ENCODE measurements at places on chromosomes 11 and 22.

- no peak for DNase-seq
Measured at GRCh38 chr11:123065621-123066020, 3.7 kb upstream of the HSPA8 start.

- no peak for DNase-seq
Measured at GRCh38 chr11:109037856-109038780, 373.2 kb downstream of the DDX10 start.

- no peak for DNase-seq
Measured at GRCh38 chr11:74670171-74670570, 61.1 kb downstream of the CHRDL2 start.

GRCh38 chr11:46529095-46529905 lies 64.5 kb downstream of the AMBRA1 start:
- DNase-seq = peak; percentile 71

DNA sequence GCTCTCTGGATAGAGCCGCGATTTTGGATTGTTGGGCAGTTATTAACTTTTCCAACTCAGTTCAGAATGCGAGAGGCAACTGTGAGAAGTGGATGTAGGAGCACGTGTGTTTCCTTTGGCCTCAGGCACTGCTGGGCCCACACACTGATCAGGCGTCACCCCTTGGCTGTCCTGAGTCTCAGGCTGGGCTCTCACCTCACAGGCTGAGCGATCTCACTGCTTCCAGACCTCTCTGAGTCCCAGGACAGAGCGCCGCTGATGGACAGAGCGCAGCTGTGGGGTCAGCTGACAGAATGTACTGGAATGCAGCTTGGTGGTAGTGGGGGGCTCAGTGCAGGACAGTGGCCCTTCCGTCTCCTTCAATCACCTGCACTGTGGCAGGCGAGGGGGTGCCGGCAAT lies 516.2 kb downstream of the TBC1D22A start:
- DNase-seq = no peak

GRCh38 chr11:74017631-74018030 lies 8.7 kb upstream of the UCP3 start:
- DNase-seq = no peak

GRCh38 chr22:40452730-40453487 lies 82.5 kb downstream of the SGSM3 start:
- no peak for DNase-seq

DNA sequence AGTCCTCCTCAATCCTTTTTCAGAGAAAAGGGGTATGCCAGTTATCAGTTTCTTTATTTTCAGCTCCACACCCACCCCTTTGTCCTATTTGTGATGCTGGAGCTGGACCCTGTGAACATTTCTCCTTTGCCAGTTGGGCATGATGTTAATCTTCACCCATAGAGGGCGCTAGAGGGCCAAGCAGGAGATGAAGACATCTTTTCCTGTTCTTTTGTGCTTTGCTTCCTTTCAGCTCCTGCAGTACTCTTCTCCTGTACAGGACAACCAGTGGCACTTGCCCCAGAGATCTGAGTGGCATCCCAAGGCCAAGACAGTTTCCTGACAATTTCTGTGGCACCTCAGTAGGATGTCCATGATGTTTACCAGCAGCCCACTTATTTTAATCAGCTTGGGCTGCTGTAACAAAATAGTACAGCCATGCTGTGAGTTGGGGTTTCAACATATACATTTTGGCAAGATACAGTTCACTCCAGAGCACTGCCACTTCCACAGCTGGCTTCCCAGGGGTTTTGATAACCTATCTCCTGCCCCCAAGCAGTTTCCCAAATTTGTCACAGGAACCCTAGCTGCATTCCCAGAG lies 4.6 kb downstream of the SAA2 start:
- DNase-seq = peak; percentile 43

DNA sequence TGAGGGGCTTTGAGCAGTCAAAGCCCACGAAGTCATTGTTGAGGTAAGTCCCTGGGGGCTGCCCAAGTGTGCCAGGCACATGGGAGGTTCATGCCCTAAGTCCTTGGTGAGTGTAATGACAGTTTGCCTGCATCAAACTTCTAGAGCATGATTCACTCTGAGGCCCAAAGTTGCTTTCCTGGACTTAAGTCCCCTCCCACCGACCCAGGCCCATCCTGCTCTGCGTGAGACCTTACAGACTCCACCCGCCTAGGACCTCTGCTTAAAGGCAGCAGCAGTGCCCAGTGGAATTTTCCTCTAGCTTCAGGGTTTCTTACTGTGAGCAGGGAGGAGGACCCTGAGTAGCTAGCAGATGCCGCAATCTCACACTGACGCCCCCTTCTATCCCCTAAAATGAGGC lies 5.7 kb upstream of the PVALB start:
- no peak for DNase-seq

Data from retina (tissue), 1 donor.